ENCODE measurements at places on chromosomes 3 and 15. TPM values are rescaled to one million over a fixed set of nuclear protein-coding genes. Genes with fewer than 3 reads are reported as not detected.

Gene MYRIP
- total RNA-seq: 2.3 TPM

Gene PSTPIP1
- not detected for total RNA-seq

Gene MYLK
- 57.8 TPM for total RNA-seq

Gene DNAJB8
- total RNA-seq: not detected

Gene IQCF2
- not detected for total RNA-seq

Gene TMEM158
- 16.5 TPM for total RNA-seq

Gene SPATA12
- total RNA-seq: 0.18 TPM

Gene AZI2
- total RNA-seq: 29.4 TPM

Measured in glomerular endothelial cell (primary cell).